ENCODE measurements at places on chromosomes 7 and 10.

DNA sequence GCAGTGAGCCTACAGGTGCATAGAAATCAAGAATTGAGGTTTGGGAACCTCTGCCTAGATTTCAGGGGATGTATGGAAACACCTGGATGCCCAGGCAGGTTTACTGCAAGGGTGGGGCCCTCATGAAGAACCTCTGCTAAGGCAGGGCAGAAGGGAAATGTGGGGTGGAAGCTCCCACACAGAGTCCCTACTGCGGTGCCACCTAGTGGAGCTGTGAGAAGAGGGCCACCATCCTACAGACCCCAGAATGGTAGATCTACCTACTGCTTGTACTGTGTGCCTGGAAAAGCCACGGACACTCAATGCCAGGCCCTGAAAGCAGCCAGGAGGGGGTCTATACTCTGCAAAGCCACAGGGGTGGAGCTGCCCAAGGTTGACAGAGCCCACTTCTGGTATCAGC lies 533.5 kb downstream of the GPAM start:
- no peak overlapping the region for H3K27ac ChIP-seq
- no peaks in the 10 kb centered on the region for H3K4me1 ChIP-seq
- H3K27me3 ChIP-seq: no peaks in the 10 kb centered on the region
- no peak for DNase-seq
- H3K36me3 ChIP-seq: no peaks in the 10 kb centered on the region

GRCh38 chr10:92385831-92386230 lies 94.9 kb downstream of the MARCHF5 start:
- H3K4me1 ChIP-seq: no peaks in the 10 kb centered on the region
- H3K27me3 ChIP-seq: no peaks in the 10 kb centered on the region
- no peak for DNase-seq

- no peak for DNase-seq
- no peaks in the 10 kb centered on the region for H3K36me3 ChIP-seq
- no peaks in the 10 kb centered on the region for H3K27me3 ChIP-seq
- H3K27ac ChIP-seq: no peak overlapping the region
- no peak overlapping the region for H3K4me3 ChIP-seq
- peaks cover 32% of the 10 kb centered on the region for H3K4me1 ChIP-seq
These were observed 80.4 kb upstream of the SFMBT2 start for GRCh38 chr10:7491230-7491629.

DNA sequence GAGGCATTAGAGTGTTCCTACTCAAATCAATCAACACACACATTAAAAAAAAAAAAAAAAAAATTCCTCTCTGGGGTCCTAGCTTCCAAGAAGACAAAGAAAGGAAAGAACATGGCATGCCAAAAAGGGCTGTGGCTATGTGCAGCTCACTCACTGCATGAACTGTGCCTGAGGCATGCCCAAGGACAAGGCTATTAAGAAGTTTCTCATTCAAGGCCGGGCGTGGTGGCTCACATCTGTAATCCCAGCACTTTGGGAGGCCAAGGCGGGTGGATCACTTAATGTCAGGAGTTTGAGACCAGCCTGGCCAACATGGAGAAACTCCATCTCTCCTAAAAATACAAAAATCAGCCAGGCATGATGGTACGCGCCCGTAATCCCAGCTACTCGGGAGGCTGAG lies 41.9 kb upstream of the PPP3CB start:
- no peak for DNase-seq
- no peak overlapping the region for H3K4me3 ChIP-seq

GRCh38 chr10:73414230-73414945 lies 530 bp upstream of the ANXA7 start:
- H3K27ac ChIP-seq: no peak overlapping the region
- H3K27me3 ChIP-seq: no peaks in the 10 kb centered on the region
- H3K4me1 ChIP-seq: no peaks in the 10 kb centered on the region
- H3K36me3 ChIP-seq: no peaks in the 10 kb centered on the region
- peak overlapping the region; percentile 74 for H3K4me3 ChIP-seq
- DNase-seq: no peak

- no peaks in the 10 kb centered on the region for H3K4me1 ChIP-seq
- H3K27ac ChIP-seq: no peak overlapping the region
- no peaks in the 10 kb centered on the region for H3K27me3 ChIP-seq
- no peaks in the 10 kb centered on the region for H3K36me3 ChIP-seq
- no peak for DNase-seq
- H3K4me3 ChIP-seq: no peak overlapping the region
These were observed 120.2 kb downstream of the SORBS1 start for GRCh38 chr10:95440756-95441546.

- peaks cover 3% of the 10 kb centered on the region for H3K4me1 ChIP-seq
- no peaks in the 10 kb centered on the region for H3K36me3 ChIP-seq
- no peak overlapping the region for H3K27ac ChIP-seq
- H3K27me3 ChIP-seq: no peaks in the 10 kb centered on the region
- DNase-seq: no peak
These were observed 87.3 kb downstream of the PPP1R3A start for GRCh38 chr7:113831556-113831955.

DNA sequence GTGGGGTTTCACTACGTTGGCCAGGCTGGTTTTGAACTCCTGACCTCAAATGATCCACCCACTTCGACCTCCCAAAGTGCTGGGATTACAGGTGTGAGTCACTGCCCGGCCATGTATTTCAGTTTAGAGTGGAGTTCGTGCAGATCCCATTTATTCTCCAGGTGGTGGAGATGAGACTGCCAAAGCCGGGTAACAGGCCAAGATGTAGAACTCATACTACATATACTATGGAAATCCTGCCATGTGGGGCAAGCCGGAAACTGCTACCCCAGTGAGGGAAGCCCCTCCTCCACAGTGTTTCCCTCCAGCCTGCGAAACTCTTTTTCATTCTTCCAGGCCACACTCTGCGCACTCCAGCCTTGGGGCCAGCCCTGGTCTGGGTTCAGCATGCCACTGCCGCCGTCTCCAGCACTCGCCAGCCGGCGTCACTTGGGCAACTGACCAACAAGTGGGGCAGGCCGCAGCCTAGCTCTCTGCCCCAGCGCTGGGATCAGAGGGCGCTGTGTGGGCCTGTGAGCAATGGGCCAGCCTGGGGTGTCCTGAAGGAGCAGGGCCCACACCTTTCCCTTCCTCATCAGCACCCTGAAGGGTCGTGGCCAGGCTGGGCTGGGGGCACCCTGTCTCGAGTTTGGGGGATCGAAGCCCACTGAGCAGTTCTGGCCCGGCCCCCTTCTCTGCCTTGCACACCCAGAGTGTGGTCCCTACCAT lies 122.0 kb downstream of the TRRAP start:
- H3K4me3 ChIP-seq: no peak overlapping the region
- no peaks in the 10 kb centered on the region for H3K27me3 ChIP-seq
- no peak overlapping the region for H3K27ac ChIP-seq
- no peaks in the 10 kb centered on the region for H3K36me3 ChIP-seq
- H3K4me1 ChIP-seq: no peaks in the 10 kb centered on the region

GRCh38 chr7:42902331-42902730 lies 9.5 kb downstream of the C7orf25 start:
- H3K36me3 ChIP-seq: no peaks in the 10 kb centered on the region
- no peak overlapping the region for H3K4me3 ChIP-seq
- H3K27ac ChIP-seq: no peak overlapping the region
- H3K4me1 ChIP-seq: no peaks in the 10 kb centered on the region
- H3K27me3 ChIP-seq: no peaks in the 10 kb centered on the region

GRCh38 chr10:110865186-110865808 lies 6.4 kb upstream of the PDCD4 start:
- peaks cover 36% of the 10 kb centered on the region for H3K4me1 ChIP-seq
- no peak overlapping the region for H3K4me3 ChIP-seq
- no peaks in the 10 kb centered on the region for H3K36me3 ChIP-seq
- peak; percentile 68 for DNase-seq
- no peak overlapping the region for H3K27ac ChIP-seq

- H3K36me3 ChIP-seq: no peaks in the 10 kb centered on the region
- peaks cover 17% of the 10 kb centered on the region for H3K27me3 ChIP-seq
- no peak overlapping the region for H3K4me3 ChIP-seq
- no peak for DNase-seq
- peaks cover 20% of the 10 kb centered on the region for H3K4me1 ChIP-seq
These were observed 33.3 kb downstream of the DNAJB12 start for GRCh38 chr10:72321248-72322029.

DNA sequence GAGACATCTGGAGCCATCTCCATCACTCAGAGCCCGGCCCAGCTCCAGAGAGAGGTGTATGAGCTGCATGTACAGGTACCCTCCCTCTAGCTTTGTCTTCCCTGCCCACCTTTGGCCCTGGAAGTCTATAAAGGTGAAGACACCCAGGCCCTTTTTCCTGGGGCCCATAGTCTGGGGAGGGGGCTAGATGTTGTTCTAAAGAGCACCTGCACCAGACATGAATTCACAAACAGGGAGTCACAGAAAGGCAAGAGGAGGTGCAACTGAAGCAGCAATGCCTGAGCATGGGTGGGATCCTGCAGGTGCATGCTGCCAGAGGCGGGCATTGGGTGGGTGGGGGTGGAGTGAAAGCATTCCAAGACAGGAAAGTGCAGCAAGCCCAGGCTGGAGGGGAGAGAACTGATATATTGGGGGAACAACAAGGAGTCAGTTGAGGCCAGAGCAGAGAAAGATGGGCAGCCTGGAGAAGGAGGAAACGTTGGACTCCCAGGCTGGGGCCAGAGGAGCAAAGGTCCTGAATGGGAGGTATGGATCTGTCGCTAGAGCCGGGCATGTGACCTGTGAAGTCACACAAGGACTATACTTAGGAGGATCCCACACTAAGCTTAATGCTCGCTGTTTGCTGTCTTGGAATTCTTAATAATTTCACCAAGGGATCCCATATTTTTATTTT lies 11.7 kb downstream of the CDHR1 start:
- no peak overlapping the region for H3K27ac ChIP-seq
- H3K36me3 ChIP-seq: no peaks in the 10 kb centered on the region
- no peaks in the 10 kb centered on the region for H3K4me1 ChIP-seq
- no peak overlapping the region for H3K4me3 ChIP-seq
- no peak for DNase-seq

- H3K36me3 ChIP-seq: no peaks in the 10 kb centered on the region
- H3K27me3 ChIP-seq: no peaks in the 10 kb centered on the region
- no peak for DNase-seq
- H3K27ac ChIP-seq: no peak overlapping the region
These were observed 41.4 kb upstream of the TMEM196 start for GRCh38 chr7:19814776-19815175.
